Naive thymus-derived CD8-positive, alpha-beta T cell (primary cell): ENCODE measurements at places on chromosomes 7 and 10.

GRCh38 chr10:76885816-76886215 is 751.8 kb downstream of the KCNMA1 start:
- H3K4me3 ChIP-seq, result no peak overlapping the region
- peaks cover 19% of the 10 kb centered on the region for H3K27me3 ChIP-seq
- peaks cover 8% of the 10 kb centered on the region for H3K4me1 ChIP-seq
- no peaks in the 10 kb centered on the region for H3K36me3 ChIP-seq
- no peak overlapping the region for H3K27ac ChIP-seq

- DNase-seq, result no peak
- no peaks in the 10 kb centered on the region for H3K36me3 ChIP-seq
- H3K4me1 ChIP-seq, result no peaks in the 10 kb centered on the region
- peaks cover 3% of the 10 kb centered on the region for H3K27me3 ChIP-seq
- H3K4me3 ChIP-seq, result no peak overlapping the region
Measured at GRCh38 chr7:68619526-68619925, 978.7 kb upstream of the AUTS2 start.

GRCh38 chr7:134935701-134936100 is 50.6 kb upstream of the AGBL3 start:
- H3K27me3 ChIP-seq, result no peaks in the 10 kb centered on the region
- peaks cover 11% of the 10 kb centered on the region for H3K4me1 ChIP-seq
- H3K27ac ChIP-seq, result no peak overlapping the region
- peaks cover 6% of the 10 kb centered on the region for H3K36me3 ChIP-seq
- no peak for DNase-seq

DNA sequence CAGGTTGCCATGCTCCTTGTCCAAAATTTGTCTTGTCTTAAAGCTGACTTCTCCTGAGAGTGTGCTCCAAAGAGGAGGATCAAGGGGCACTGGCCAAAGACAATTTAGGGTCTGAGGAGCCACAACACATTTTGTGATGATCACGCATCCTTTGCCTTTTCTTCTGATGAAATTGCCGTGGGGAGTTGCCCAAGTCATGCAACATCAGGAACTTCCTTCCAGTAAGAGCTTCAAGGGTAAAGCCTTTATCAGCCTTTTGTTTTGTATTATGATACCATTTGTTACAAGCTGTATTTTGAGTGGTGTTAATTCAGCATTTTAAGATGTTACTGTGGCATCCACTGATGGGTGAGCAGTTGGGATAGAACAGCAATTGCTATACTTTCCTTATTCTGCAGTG is 131.2 kb upstream of the MKI67 start:
- no peaks in the 10 kb centered on the region for H3K4me1 ChIP-seq
- no peak for DNase-seq
- H3K4me3 ChIP-seq, result no peak overlapping the region
- peaks cover 23% of the 10 kb centered on the region for H3K27me3 ChIP-seq
- no peaks in the 10 kb centered on the region for H3K36me3 ChIP-seq
